ENCODE measurements at places on chromosomes 3 and 15.

DNA sequence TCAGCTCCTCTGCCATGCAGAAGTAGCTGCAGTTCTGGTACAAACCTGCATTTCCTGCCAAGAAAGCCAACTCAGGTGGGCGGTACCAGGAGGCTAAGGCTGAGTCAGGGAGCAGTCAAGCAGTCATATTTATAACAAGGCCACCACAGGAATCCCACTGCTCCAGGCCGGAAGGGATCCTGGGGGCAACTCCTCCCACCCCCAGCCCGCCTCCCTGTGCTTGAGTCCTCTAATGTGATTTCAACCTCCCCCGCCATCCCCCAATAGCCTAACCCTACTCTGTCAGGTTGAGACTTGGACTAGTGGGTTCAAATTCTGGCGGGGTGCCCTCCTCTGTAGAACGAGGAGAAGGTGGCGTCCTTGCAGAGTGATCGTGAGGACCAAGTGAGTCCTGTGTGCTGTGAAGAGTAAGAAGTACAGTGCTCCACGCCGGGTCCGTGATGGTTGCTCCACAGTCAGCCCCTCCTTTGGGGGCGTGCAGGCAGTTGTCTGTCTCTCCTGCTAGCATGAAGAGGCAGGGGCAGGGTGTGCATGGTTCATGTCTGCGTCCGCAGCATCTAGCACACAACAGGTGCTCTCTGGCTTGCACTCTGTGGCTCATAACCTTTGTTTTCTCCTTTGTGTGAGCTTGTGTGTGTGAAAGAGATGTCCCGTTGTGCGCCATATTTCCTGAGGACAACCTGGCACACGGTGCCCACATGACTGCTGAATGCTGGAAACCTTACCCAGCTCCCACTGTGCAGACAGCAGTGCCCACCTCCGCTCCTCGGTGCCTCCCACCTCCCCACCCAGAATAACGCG lies 78.3 kb downstream of the SMAD6 start:
- peak; percentile 25 for DNase-seq

DNA sequence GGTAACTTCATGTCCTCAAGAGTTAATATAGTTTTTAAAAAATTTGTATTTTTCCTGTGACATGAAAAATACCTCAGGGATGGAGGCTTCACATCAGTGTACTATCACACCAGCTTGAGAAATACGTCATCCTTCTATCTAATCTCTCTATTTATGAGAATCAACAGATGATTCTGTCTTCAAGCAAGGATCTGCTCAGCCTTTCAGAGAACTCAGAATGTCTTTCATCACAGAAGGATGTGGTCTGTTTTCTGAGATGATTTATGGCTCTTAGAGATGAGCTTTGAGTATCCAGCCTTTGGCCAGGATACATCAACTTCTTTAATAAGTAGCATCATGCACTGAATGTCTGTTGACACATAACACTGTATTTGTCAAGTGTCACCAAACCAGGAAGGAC lies 193.9 kb downstream of the DTWD1 start:
- DNase-seq = no peak

GRCh38 chr15:57446393-57446792 lies 70.1 kb downstream of the CGNL1 start:
- no peak for DNase-seq

GRCh38 chr15:94015324-94015723 lies 216.0 kb upstream of the MCTP2 start:
- DNase-seq = no peak

GRCh38 chr15:92638291-92638708 lies 17.3 kb downstream of the FAM174B start:
- no peak for DNase-seq

DNA sequence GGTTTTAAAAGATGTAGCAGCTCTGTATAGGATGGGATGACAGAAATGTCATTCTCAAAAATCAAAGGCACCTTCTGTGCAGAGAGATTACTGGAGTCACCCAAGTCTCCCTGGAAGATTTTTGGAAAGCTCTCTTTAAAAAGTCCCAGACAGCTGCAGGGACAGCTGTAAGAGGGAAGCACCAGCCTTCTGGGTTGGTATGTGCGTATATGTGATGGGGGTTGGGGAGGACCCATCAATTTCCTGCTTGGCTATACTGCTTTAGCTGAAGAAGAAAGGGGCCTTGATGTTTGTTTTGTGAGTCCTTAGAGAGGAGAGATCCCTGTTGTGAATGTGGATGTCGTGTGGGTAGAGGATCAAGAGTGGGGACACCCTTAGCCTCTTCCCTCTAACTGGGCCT lies 5.4 kb upstream of the SEC11A start:
- no peak for DNase-seq

- DNase-seq = no peak
These were observed 854 bp downstream of the CLEC3B start for GRCh38 chr3:45026957-45027356.

DNA sequence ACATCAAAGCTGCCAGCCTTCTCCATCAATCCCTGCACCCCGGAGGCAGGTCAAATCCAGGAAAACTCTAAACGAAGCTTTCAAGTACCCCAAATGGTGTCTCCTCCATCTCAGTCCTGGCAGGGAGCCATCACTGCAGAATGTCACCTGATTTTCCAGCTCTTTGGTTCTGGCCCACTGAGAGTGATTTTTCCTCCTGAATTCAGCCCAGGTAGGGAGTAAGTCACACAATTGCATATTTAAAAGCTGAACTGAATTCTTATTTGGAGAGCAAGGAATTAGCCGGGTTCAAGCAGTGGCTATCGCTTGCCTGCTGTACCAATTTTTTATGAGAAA lies 5.3 kb downstream of the RFTN1 start:
- DNase-seq = no peak

- DNase-seq = no peak
These were observed 144.4 kb upstream of the IGF1R start for GRCh38 chr15:98503970-98504369.

DNA sequence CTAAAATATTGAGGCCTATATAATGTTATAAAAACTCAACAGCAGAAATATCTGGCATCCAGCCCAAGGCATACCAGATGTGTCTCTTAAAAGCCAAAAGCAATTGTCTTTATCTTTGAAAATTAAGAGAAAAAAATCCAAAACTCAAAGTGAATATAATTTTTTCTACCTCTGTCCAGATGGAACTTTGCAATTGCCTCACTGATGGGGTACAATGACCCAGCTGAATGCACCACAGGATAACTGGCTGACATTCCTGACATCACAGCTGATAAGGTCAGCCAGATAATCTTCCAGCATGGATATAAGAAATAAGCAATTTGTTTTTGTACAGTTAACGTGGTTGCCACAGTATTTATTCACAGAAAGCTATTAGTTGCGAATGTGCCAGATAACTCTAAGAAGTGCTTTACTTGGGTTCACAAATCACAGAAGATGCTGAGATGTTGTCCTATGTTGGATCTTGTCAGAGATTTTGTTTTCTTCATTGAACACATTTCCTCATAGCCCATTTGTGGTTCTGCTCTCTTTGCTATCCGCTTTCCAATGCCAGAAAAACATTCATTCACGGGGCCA lies 566.9 kb upstream of the CCDC54 start:
- DNase-seq = no peak

- no peak for DNase-seq
These were observed 33.5 kb downstream of the IQGAP1 start for GRCh38 chr15:90421527-90421926.

GRCh38 chr3:15876669-15877068 lies 78.9 kb upstream of the ANKRD28 start:
- no peak for DNase-seq

GRCh38 chr3:129015388-129016105 lies 14.4 kb downstream of the EFCC1 start:
- no peak for DNase-seq

DNA sequence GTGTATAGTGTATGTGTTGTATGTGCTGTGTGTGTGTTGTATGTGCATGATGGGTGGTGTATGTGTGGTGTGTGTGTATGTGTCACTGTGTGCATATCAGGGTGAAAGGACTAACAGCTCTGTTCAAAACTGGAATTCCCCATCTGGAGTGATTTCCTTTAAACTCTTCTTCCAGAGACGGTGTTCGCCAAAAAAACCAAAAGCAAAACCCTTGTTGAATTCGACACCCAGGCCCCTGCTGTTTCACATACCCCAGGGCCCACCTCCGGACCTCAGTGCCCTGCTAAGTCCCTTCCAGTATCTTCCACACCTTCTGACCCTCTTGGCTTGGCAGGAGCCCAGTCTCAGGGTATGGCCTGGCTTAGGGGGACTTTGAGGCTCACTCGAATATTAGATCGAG lies 44.9 kb upstream of the SEC13 start:
- no peak for DNase-seq

GRCh38 chr3:140097874-140098635 lies 163.1 kb downstream of the CLSTN2 start:
- DNase-seq = no peak

- no peak for DNase-seq
These were observed 43.5 kb upstream of the ULK4 start for GRCh38 chr3:42005401-42005800.

- peak; percentile 53 for DNase-seq
These were observed 105.3 kb downstream of the MAP4 start for GRCh38 chr3:47910777-47911440.

- DNase-seq = no peak
These were observed 3.7 kb upstream of the CCR2 start for GRCh38 chr3:46350262-46350565.

- DNase-seq = no peak
These were observed 43.9 kb downstream of the BOC start for GRCh38 chr3:113255100-113255853.

GRCh38 chr15:80173022-80173759 lies 20.4 kb downstream of the FAH start:
- no peak for DNase-seq

DNA sequence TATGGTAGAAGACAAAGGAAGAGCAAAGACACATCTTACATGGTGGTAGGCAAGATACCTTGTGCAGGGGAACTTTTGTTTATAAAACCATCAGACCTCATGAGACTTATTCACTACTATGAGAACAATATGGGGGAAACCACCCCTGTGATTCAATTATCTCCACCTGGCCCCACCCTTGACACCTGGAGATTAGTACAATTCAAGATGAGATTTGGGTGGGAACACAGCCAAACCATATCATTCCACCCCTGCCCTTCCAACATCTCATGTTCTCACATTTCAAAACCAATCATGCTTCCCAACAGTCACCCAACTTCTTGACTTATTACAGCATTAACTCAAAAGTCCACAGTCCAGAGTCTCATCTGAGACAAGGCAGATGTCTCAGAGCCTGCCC lies 21.7 kb upstream of the PLSCR1 start:
- no peak for DNase-seq

DNA sequence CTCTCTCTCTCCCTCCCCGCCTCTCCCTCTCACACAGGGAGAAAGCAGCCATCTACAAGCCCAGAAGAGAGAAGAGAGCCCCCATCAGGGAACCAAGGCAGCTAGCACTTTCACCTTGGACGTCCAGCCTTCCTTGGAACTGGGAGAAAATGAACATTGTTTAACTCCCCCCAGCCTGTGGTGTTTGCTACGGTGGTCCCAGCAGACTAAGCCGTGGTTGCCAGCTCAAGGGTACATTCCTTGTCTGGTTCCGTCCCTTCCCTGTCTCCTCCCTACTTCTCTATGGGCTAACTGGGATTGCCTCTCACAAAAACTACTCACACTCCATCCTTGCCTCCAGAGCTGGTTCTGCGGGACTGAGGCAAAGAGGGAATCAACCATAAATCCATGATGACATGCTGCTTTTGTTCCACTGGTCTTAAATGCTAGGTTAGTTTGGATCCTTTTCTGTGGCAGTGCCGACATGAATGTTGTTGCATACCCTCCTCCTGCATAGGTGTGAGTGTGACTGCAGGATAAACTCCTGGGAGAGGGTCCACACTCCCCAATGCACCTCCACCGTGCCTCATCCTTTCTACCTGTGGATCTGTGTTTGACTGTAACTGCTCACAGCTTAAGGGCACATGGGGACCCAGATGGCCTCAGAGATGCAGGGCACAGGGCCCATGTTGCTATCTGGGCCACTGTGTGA lies 12.0 kb downstream of the C3orf22 start:
- no peak for DNase-seq

DNA sequence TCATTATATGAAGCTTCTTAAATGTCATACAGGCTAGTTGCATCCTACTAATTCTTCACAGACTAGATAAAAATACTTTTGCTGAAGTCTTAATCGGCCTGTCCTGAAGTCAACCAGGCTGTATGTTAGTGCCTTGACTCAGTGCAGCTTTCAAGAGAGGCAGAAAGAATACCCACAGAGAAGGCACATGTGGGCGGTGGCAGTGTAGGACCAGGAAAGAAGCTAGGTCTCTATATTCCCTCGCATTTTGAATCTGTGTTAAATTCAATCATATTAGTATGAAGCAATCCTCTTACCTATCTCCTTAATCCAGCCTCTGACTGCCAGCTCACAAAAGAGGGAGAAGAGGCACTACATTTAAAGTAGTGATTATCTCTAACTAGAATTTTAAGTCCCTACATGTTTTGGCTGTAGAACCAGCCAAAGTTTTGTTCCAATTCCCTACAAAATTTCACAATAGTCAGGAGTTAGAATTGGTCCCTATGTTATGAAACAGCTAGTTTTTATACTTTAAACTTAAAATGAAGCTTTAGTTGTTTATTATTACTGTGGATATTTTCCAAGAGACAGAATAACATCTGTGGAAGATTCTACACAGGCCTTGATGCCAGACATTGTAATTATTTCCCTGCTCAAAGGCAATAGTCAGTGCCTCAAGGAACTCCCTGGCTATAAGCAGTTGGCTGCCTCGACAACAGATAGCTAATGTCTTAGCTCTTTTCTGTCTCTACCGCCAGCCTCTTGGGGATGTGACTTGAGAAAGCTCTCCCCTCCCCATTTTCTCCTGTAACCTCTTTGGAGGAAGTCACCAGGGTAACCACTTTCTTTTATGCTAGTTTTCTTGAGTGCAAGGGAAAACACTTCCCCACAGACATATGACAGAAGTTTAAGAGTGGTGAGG lies 31.9 kb downstream of the CRTC3 start:
- DNase-seq = no peak

DNA sequence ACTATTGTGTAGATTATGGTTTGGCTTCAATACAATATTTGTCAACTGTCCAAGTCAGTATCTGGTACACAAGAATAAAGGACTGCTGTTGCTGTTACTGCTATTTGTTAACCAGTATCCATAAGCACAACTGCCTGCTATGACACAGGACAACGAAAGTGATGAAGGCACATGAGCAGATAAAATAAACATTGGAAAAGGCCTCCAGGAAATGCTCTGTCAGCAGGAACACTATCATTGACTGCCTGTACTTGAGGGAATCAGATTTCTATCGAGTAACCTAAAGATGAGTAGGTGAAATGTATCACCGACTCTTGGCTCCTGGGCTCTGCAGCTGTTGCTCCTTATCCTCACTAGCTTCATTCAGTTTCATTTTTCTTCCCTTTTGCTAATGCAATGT lies 56.5 kb downstream of the FMN1 start:
- no peak for DNase-seq

GRCh38 chr15:46732060-46732459 lies 985.2 kb upstream of the SEMA6D start:
- DNase-seq = no peak
